ENCODE measurements at places on chromosomes 16 and 17.
A peak's percentile ranks its signal among the peaks of the same experiment; 100 is the strongest.

DNA sequence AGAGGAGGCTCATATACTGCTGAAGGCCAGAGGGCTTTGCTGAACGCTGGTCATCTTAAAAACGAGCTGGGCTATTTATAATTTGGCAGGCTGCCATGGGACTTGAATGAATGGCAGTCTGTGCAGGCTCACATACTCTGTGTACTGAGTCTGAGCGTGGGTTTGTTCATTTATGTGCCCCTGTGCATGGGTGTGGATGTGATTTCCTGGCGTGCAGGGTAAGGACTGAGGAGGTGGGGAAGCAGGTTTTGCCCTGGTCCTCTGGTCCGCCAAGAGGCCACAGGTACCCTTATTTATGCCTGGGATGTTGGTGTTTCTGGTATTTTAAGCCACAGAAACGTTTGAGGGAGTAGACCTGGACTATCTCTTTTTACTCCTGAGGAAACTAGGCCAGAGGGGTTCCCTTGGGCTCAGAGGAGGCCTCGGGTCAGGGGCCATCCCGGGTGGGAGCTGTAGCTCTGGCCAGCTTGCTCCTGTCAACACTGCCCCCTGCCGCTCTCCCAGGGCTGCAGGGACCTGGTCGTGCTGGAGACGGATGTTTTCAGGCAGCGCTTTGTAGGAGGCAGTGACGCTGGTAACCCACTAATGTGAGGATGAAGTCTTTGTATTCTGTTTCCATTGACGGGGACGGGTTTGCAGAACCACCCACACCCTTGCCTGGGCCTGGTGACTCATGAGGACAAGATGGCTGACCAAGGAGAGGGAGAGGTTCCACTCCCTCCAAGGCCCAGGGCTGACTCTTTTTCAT lies 184.4 kb downstream of the MSI2 start:
- DNase-seq, result peak; percentile 54

- DNase-seq, result no peak
These were observed 30.2 kb upstream of the ST6GALNAC1 start for GRCh38 chr17:76673729-76674128.

- DNase-seq, result no peak
These were observed 13.9 kb downstream of the CYB561 start for GRCh38 chr17:63431939-63432804.

DNA sequence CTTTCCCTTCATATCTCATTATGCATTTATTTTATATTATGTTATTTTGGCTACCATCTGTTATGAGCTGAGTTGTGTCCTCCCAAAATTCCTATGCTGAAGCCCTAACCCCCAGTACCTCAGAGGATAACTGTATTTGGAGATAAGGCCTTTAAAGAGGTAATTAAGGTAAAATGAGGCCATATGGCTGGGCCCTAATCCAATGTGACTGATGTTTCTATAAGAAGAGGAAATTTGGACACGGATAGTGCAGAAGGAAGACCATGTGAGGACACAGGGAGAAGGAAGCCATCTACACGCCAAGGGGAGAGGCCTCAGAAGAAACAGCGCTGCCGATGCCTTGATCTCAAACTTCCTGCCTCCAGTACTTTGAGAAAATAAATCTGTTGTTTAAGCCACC lies 557.7 kb upstream of the CDH5 start:
- no peak for DNase-seq

GRCh38 chr16:82027629-82028064 lies 7.4 kb upstream of the HSD17B2 start:
- no peak for DNase-seq

DNA sequence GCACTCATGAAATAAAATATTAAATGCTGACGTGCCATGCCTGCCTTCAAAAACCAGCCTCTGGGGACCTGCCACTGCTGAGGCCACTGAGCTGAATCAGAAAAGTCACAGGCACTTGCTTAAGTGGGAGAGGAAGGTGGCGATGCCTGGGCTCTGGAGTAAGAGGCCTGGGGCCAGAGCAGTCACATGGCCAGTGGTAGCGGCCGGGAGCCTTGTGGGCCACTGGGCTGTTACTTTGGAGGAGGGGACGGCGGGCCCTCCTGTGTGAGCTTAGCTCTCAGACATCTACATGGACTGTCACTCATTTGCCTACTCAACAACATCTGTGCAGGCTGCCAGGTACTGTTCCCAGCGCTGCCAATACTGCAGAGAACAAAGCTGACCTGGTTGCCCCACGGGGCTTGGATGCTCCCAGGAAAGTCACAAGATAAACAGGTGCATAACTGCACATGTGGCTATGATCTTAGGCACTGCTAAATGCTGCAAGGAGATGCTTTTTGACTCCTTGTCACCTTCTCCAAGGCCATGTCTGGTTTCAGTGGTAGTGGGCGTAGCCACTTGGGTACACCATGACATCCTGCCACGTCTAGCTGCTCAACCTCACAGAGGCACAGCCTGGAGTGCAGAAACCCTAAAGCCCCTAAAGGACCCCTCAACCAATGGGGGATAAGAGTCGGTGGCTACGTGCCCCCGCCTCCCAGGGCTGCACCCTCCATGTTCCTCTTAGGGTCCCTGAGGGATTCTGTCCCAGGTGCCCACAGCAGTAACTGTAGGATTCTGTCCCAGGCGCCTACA lies 11.6 kb downstream of the COTL1 start:
- DNase-seq, result no peak

DNA sequence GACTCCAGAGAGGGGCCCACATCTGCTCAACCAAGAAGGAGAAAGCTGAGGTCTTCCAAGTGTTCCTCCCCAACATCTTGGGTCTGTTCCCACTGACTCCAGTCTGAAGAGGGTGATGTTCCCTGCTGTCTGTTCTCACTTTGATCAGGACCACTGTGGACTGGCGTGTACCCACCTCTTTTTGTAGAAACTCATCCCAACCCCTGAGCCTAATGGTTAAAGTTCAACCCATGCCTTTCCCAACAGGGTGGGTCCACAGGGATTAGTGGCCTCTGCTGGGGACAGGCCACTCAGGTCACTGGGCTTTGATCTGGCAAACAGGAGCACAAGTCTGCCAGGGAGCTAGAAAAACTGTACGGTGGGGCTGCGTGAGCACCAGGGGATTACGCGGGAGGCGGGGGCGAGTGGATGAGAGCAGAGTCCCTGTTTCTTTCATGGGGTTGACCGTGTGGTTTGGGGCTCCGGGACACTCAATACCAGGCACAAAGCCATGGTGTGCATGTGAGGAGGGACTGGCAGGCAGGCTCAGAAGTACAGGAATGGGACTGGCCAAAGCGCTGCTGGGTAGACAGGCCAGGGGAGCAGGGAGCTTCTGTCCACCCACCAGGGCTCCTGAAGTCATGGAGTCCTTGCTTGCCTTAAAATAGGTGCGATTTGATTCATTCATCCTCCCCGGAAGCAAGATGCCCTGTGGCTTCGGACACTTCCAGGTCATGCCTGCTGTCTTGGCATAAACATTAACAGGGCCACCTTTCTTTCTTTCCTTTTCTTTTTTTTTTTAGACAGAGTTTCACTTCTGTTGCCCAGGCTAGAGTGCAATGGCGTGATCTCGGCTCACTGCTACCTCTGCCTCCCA lies at the start of gene CA5A:
Gene CA5A, minus strand, starts transcription at position 155 of the 856 bp plus-strand sequence. Its CDS starts 79 bp downstream, at position 76.
- no peak for DNase-seq

DNA sequence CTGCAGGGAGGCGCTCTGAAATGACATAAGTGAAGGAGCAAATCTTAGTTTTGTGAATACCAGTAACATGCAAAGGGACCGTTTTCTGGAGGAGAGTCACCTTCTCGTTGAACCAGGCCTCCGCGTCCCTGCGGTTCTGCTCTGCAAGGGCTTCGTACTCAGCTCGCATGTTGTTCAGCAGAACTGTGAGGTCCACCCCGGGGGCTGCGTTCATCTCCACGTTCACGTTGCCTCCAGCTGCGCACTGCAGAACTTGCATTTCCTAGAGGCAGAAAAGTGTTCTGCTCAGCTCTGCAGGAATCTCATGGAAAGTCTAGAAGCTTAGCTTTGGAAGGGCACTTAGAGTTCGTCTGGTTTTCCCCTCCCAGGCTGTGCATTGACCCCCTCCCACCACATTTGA lies 4.1 kb downstream of the KRT25 start:
- no peak for DNase-seq

DNA sequence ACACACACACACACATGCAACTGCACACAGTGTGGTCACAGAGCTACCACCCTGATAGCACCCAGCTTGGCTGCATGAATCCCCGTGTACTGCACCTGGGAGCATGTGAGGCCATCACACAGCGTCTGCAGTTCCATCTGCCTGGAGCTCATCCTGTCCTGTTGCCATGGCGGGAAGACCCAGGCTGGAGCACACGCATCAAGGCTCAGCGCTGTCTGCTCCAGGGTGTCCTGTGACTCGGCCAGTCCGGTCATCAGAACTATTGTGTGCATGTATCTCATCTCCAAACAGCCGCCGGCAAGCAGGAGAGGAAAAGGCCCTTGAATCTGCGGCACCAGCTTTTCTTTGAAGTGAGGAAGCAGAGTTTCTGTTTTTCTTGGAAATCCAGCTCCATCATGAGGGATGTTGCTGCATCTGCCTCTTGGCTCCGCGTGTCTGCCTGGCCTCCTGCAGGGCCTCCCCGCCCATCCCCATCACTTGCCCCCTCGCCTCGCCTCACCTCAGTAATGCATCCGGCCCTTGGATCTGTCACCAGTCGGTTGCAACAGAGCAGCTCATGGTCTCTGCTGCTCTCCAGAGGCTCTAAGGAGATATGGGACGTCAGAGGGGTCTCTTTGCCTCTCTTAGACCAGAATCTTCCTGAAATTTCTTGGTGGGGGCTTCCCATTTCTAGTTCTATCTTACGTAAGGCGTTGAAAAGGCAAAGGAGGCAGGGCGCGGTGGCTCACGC lies 23.7 kb downstream of the CACNG4 start:
- DNase-seq, result no peak

- no peak for DNase-seq
These were observed 235.7 kb downstream of the STX8 start for GRCh38 chr17:9339958-9340357.

GRCh38 chr16:71218306-71218963 lies 12.1 kb downstream of the HYDIN start:
- no peak for DNase-seq

- no peak for DNase-seq
These were observed 529.0 kb upstream of the CDH5 start for GRCh38 chr16:65837464-65837863.

DNA sequence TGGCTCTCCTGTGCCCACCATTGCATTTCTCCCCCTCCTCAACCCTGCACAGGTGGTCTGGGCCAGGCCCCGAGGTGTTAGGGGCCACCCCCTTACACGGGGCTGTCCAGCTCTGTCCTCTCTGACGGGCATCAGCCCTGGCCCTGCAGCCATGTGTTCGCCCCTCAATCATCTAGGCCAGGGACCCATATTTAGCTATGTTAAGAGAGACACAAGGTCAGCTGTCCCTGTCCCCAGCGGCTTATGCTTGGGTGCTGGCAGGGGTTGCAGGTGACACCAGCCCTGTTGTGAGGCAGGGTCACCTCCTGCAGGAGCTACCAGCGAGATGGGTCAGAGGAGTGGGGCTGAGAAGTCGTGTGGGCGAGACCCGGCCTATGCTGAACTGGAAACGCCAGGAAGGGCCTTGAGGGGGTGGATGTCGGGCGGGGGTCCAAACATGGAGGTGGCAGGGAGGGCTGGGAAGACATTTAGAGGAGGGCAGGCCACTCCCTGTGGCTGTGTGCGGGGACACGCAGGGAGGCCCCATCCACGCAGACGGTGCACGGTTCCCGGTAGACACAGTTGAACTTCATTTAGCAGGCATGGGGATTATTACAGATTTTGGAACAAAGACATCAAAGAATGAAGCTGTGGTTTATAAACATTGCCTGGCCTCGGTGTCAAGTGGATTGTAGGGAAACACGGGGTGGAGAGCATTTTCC lies 133.2 kb upstream of the CHMP6 start:
- DNase-seq, result no peak

GRCh38 chr16:67447508-67448076 lies 16.7 kb downstream of the HSD11B2 start:
- no peak for DNase-seq

DNA sequence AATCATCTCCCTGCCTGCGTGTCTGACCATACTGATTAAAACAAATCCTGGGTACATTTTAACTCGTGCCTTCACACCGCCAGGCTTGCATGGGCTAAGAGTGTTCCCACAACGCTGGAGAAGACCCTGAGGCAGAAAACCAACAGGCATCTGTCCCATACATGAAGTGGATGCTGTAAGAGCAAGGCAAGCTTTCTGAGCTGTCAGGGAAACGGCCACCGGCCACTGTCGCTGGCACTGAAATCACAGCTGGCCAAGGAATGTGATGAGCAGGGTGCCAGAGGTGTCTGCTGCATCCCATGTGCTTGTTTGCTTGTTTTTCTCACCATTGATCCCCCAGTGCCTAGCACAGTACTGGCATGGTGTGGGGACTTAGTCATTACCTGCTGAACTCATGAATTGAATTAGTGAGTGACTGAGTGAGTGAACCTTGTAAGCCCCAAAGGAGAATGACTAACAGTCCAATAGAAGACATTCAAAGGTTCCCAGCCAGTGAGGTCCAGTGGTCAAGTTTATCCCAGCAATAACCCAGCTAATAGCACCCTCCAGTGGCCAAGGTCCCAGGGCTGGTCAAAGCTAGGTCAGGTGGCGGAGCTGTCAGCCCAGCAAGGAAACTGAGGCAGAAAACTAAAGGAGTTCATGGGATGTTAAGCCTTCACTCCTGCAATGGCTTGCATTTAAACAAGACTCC lies 92.7 kb upstream of the CDH5 start:
- no peak for DNase-seq

- no peak for DNase-seq
These were observed 26.2 kb upstream of the KLHL11 start for GRCh38 chr17:41891135-41892020.

DNA sequence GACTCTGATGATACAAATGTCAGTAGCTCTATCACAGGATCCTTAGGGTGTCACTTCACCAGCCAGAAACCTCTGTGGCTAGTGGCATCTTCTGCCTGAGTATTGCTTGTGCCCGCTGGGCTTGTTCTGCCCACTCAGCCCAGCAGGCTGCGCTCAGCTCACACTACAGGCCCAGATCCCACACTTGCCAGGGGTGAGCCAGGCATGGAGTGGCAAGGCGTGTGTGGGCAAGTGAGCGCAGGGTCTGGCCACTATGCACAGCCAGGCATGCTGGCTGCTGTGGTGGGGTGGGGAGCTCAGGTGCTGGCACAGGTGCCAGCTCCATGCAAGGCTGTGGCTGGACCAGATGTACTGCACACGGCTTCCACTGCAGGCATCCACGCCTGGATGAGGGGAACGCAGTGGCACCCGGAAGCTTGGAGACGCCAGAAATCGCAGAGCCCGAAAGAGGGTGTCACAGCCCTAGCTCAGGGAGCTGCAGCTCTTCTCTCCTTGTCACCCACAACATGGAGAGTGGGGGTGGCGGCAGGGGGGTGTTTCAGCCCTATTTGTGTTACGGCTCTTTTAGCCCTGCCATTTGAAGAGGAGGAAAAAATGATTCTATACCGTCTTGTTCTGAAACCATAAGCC lies 10.2 kb downstream of the CFAP97D1 start:
- peak; percentile 38 for DNase-seq

DNA sequence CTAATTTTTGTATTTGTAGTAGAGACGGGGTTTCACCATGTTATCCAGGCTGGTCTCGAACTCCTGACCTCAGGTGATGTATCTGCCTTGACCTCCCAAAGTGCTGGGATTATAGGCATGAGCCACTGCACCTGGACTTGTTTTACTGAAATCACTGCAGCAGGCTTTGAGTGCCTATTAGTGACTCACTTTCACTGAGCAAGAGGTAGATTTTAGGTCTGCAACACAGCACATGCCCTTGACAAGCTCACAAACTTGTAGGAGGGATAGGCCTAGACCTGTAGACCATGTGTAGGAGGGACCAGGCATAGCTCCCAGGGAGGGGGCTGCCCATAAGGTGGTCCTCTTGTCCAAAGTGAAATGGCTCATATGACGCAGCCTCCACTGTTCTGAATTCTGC lies 27.0 kb upstream of the RPTOR start:
- DNase-seq, result no peak

GRCh38 chr16:87263418-87264052 lies 53.7 kb downstream of the C16orf95 start:
- DNase-seq, result no peak
